ENCODE measurements at places on chromosomes 2 and 18. TPM values are rescaled to one million over a fixed set of nuclear protein-coding genes. Genes with fewer than 3 reads are reported as not detected.

GRCh38 chr18:70028084-70028483 lies 80.4 kb upstream of the CD226 start:
- H3K4me1 ChIP-seq = no peaks in the 10 kb centered on the region
- H3K4me3 ChIP-seq = no peak overlapping the region
- DNase-seq = no peak
- H3K27ac ChIP-seq = no peak overlapping the region
- no peaks in the 10 kb centered on the region for H3K27me3 ChIP-seq

- H3K27ac ChIP-seq = no peak overlapping the region
- H3K36me3 ChIP-seq = no peaks in the 10 kb centered on the region
- no peak for DNase-seq
- peaks cover 11% of the 10 kb centered on the region for H3K4me1 ChIP-seq
Measured at GRCh38 chr2:177348118-177348654, 44.4 kb upstream of the AGPS start.

GRCh38 chr2:142857256-142858164 lies 20.0 kb upstream of the KYNU start:
- no peaks in the 10 kb centered on the region for H3K4me1 ChIP-seq
- DNase-seq = no peak
- H3K27ac ChIP-seq = no peak overlapping the region
- H3K36me3 ChIP-seq = no peaks in the 10 kb centered on the region
- no peaks in the 10 kb centered on the region for H3K27me3 ChIP-seq

DNA sequence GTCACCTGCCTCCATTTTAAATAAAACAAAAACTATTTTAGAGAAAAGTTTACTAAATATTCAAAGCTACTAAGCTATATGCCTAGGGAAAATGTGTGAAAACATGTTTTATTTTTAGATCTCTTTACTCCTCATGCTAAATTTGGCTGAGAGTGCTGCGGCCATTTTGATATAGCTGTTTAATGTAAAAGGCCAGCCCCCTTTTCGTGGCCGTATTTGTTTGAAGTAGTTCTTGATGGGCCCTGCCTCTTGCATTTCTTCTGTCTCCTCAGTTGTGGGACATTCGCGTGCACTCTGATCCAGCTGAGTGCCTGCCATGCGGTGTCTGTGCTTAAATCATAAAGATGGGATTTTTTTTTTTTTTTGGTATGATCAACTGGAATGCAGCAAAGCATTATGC lies 64.0 kb downstream of the ZNF407 start:
- no peak overlapping the region for H3K27ac ChIP-seq
- no peak overlapping the region for H3K4me3 ChIP-seq
- no peaks in the 10 kb centered on the region for H3K36me3 ChIP-seq
- no peaks in the 10 kb centered on the region for H3K27me3 ChIP-seq
- DNase-seq = no peak
- H3K4me1 ChIP-seq = no peaks in the 10 kb centered on the region

DNA sequence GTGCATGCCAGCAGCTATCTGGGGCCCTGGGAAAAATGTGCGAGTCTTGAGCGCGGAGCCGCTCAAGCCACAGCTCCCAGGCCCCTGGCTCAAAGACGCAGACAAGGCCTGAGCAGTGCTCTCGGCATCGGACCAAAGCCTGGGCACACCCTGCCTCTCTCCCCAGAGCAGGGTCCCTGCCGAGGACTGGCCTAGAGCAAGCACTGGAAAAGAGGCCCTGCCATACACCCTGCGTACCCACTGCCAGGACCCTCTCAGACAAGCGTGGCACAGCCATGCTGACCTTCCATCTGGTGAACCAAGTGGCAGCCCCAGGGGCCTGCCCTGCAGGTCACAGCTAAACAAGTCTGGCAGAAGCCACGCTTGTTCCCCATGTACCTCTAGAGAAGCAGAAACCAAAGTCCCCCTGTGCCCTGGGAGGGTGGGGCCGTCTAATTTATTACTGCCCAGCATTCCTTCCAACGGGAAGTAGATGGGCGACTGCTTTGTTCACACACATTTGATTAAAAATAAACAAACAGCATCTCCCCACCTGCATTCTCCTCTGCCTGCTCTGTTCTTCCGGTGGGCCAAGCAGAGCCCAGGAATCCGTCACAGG lies 14.0 kb downstream of the STK25 start:
- no peak for DNase-seq
- H3K36me3 ChIP-seq = peaks cover 60% of the 10 kb centered on the region
- H3K4me1 ChIP-seq = no peaks in the 10 kb centered on the region
- no peaks in the 10 kb centered on the region for H3K27me3 ChIP-seq

DNA sequence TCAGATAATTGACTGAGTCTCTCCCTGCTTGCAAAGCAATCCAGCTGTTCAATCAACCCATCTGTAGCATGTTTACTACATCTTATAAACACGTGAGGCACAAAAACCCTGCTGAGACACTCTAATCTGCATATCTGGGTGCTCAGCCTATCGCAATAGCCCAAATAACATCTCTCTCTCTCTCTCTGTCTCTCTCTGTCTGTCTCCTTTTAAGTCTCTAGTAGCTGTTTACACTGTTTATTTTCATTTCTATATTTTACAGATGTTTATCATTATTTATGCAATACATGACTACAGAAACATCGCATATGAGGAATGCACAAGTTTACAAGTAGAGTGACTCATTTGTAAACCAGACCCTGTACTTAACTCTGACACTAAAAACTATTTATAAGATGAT lies 422.1 kb upstream of the DSEL start:
- H3K4me1 ChIP-seq = no peaks in the 10 kb centered on the region
- no peak for DNase-seq
- H3K36me3 ChIP-seq = no peaks in the 10 kb centered on the region
- H3K27ac ChIP-seq = no peak overlapping the region
- H3K27me3 ChIP-seq = no peaks in the 10 kb centered on the region

DNA sequence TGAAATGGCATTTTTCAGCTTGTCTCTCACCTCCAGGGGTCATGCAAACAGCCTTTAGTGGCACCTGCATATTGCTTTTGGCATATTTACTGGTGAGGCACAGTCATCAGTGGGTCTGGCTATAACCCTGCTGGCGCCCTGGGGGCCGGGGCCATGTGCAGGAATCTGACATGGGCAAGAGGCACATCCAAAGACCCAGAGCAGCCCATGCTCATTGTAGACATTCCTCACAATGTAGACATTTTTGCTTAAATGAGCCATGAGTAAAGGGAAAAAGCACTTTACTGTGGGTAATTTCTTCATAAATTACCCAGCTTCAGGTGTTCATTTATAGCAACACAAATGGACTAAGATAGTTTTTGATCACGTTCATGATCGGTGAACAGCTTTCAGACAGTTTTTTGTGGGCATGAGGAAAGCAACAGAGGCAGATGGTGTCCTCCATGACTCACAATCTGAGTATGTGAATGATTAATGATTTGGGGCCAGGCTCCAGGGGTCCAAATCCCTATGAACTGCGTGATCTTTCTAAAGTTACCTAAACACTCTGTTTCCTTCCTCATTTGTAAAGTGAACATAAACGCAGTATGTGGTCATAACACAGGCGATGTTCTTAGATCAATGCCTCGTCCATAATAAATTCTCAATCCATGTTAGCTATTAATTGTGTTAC lies 85.8 kb downstream of the LIPG start:
- H3K27me3 ChIP-seq = no peaks in the 10 kb centered on the region
- no peaks in the 10 kb centered on the region for H3K36me3 ChIP-seq
- no peak overlapping the region for H3K27ac ChIP-seq
- H3K4me1 ChIP-seq = no peaks in the 10 kb centered on the region
- H3K4me3 ChIP-seq = no peak overlapping the region
- peak; percentile 22 for DNase-seq

DNA sequence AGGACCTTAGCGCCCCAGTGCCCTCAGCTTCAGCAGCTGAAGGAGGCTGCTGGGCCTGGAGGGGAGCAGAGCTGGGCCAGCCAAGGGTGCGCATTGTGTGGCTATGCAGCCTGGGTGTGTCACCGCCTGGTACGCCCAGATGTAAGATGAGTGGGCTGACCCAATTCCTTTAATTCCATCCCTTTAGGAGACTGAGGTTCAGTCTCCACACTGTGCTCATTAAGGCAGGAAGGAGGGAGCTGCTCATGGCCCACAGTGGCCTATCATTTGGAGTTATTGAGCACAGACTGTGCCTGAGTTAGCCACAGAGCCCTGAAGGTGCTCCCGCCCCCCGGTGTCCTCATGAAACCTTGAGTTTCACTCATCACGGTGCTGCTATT lies 194.1 kb upstream of the GLI2 start:
- no peak overlapping the region for H3K4me3 ChIP-seq
- no peak overlapping the region for H3K27ac ChIP-seq
- no peak for DNase-seq
- no peaks in the 10 kb centered on the region for H3K27me3 ChIP-seq
- H3K4me1 ChIP-seq = peaks cover 14% of the 10 kb centered on the region
- H3K36me3 ChIP-seq = no peaks in the 10 kb centered on the region

GRCh38 chr18:70124139-70124538 lies 81.3 kb downstream of the RTTN start:
- H3K27me3 ChIP-seq = no peaks in the 10 kb centered on the region
- no peak for DNase-seq
- H3K36me3 ChIP-seq = peaks cover 18% of the 10 kb centered on the region
- H3K27ac ChIP-seq = no peak overlapping the region

DNA sequence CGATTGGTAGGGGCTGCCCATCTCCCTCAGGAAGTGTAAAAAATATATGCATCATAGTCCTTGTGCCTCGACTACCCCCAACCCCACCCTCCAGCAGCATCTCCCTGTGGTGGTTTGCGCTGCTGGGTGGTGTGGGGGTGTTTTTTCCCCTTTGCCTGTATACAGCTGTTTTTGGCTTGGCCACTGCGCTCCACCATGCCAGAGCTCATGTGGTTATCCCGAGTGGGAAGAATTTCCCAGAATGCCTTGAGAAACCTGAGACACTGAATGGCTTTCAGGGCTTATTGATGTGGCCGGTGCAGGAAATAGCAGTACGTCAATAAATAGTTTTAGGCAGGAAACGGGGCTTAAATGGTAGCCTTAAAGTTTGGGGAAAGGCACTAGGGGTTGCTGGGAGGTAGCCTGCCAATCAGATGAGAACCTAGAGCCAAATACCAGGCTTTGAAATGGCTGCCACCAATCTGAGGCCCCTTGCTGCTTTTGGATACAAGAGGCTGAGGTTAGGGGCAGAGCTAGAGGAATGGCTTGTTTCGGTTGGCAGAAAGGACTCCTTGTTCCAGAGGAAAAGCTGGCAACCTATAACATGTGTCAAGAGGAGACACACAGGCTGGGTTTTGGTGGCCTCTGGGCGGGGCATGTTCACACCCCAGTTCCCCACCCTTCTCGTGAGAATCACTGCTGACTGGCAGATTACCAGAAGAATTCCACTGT lies 144.1 kb downstream of the SMAD7 start:
- H3K4me3 ChIP-seq = no peak overlapping the region
- H3K36me3 ChIP-seq = no peaks in the 10 kb centered on the region
- H3K27ac ChIP-seq = peak overlapping the region; percentile 13
- peak; percentile 67 for DNase-seq
- H3K4me1 ChIP-seq = peaks cover 33% of the 10 kb centered on the region

DNA sequence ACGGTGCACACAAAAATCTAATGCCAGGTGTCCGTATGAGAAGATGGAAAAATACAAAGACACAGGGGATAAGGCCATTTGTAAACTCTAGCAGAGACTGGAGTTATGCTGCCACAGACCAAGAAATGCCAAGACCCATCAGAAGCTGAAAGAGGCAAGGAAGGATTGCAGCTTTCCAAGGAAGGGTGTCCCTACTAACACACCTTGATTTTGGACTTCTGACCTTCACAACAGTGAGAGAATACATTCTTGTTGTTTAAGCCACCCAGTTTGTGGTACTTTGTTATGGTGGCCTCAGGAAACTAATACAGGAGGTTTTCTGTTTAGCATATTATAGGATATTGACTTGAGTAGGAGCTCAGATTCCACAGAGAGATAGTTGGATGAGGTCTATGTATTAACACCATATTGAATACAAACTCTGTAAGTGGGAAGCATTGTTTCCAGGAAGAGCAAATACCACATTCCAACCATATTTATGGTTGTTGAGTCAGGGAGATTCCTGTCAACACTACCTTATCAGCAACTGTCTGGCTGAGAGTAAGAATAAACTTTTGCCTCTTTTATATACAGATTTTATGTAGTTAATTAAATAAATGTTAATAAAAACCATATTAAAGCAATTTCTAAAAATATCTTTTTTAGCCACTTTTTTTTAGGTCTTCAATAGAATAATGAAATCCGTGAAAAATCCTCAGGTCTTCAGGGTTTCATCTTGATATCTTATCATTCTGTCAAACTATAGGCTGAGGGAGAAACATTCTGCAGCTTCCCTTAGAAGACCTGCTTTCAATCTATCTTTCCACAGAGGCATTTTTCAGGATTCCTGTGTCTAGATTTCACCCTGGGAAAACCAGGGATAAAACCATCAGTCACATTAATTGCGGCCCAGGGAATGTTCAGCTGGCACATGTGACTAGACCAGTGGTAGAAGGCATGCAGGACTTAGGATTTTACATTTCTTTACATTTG lies 35.4 kb upstream of the HNMT start:
- H3K4me3 ChIP-seq = no peak overlapping the region
- no peaks in the 10 kb centered on the region for H3K36me3 ChIP-seq
- DNase-seq = no peak
- no peaks in the 10 kb centered on the region for H3K27me3 ChIP-seq

DNA sequence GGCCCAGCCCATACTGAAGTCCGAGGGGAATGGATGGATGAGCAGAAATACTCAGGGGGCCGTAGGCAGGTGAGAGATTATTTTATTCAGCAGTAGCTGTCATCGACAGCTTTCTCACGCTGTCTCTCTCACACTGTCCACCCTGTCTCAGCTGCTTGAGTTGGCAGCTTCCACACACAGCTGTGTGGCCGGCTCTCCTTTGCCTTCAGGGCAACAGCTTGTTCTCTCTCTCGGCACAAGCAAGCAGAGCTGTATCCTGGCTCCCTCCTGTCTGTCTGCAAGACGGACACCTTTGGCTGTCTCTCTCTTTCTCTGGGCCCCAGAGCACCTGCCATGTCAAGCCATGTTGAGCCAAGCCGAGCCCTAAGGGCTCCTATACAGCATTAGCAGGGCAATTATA lies 9.8 kb upstream of the PAPOLG start:
- DNase-seq = no peak
- H3K27me3 ChIP-seq = no peaks in the 10 kb centered on the region
- no peak overlapping the region for H3K27ac ChIP-seq
- H3K4me1 ChIP-seq = no peaks in the 10 kb centered on the region
- H3K36me3 ChIP-seq = no peaks in the 10 kb centered on the region
- no peak overlapping the region for H3K4me3 ChIP-seq

- H3K27me3 ChIP-seq = no peaks in the 10 kb centered on the region
- H3K36me3 ChIP-seq = no peaks in the 10 kb centered on the region
- no peak overlapping the region for H3K27ac ChIP-seq
Measured at GRCh38 chr2:122516775-122517174, 761.3 kb downstream of the TSN start.

TMEM37 gene
- polyA plus RNA-seq = 16.5 TPM

SERPINB13 gene
- not detected for polyA plus RNA-seq

FTCDNL1 gene
- polyA plus RNA-seq = 2.1 TPM

NOSTRIN gene
- polyA plus RNA-seq = 3.5 TPM

Data from spleen (tissue), 13 donors.